ENCODE measurements at places on chromosomes 5 and 9. TPM values are rescaled to one million over a fixed set of nuclear protein-coding genes. Genes with fewer than 3 reads are reported as not detected.

- no peak for DNase-seq
These were observed 240.8 kb downstream of the NPR3 start for GRCh38 chr5:32951878-32952277.

IL13 gene
- not detected for total RNA-seq

- no peak for DNase-seq
These were observed 216.9 kb downstream of the GLIS3 start for GRCh38 chr9:4082948-4083347.

DNA sequence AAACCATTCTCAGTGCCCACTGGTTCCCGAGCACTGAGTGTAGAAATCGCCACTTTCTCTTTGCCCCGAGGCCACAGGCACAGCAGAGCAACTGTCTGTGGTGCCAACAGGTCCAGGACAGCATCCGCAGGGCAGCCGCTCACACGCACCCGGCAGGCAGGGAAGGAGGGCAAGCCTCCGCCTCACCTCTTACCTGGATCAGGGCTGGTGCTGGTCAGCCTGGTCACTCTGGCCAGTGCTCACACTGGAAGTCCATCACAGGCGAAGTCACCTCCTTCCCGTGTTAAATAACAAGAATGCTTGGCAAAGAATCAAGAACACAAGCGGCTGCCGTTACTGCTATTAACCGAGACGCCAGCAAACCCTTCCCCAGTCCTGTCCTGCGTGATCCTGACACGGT, 13.7 kb downstream of the DIPK1B start:
- DNase-seq = no peak

FST gene
- not detected for total RNA-seq

DNA sequence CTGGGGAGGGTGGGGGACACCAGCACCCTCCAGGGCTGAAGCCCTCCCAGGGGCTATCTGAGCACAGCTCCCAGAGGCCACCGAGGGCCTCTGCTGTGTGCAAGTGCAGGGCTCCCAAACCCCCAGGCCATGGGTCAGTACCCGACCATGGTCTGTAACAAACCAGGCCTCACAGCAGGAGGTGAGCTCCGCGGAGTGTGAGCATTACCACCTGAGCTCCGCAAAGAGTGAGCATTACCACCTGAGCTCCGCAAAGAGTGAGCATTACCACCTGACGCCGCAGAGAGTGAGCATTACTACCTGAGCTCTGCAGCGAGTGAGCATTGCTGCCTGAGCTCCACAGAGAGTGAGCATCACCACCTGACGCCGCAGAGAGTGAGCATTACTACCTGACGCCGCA, 152.9 kb upstream of the IRX2 start:
- DNase-seq = no peak

PTGR1 gene
- 39.8 TPM for total RNA-seq

CCDC183 gene
- 9.0 TPM for total RNA-seq

- no peak for DNase-seq
These were observed 8.8 kb upstream of the NEK6 start for GRCh38 chr9:124248960-124249359.

- no peak for DNase-seq
These were observed 547.0 kb upstream of the COX7C start for GRCh38 chr5:86070719-86071118.

GRCh38 chr9:77013206-77013931, 6.1 kb upstream of the FOXB2 start:
- DNase-seq = no peak

DNA sequence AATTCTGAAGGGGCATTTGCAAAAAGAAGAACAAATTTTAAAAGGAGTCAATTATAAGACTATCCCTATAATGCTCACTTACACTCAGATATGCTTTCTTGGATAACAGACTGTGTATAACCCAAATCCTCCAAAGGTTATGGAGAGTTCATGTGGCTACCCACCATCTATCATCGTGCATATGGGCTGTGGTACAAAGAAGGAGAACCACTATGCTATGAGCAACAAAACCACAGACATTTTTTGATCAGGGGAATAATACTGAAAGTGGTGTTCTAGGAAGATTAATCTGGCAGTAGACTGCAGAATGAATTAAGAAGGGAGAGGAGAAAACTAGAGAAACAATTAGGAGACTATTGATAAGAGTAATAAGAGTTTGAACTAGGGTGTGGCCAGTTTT, 16.8 kb downstream of the NR3C1 start:
- no peak for DNase-seq

DNA sequence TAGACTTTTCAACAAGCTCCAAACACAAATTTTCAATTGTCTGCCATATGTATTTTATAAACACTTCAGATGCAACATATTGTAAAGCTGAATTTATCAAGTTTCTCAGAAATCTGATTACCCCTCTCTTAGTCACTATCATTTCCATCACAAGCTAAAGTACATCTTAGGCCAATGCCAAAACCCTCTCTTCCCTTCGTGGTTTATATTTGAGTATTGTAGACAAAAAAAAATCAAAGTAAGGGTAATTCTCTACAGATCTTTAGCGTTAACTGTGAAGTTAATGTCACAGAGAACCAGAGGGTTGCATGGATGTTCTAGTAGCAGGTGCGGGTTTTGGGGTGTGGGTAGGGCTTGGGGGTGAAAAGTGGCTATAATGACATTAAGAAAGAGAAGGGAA, 387.7 kb upstream of the PTGER4 start:
- DNase-seq = no peak

KCNN2 gene
- total RNA-seq = not detected

- no peak for DNase-seq
These were observed 133.9 kb upstream of the SPEF2 start for GRCh38 chr5:35483780-35484179.

GRCh38 chr5:155651-156410, 35.5 kb upstream of the LRRC14B start:
- DNase-seq = no peak

DNA sequence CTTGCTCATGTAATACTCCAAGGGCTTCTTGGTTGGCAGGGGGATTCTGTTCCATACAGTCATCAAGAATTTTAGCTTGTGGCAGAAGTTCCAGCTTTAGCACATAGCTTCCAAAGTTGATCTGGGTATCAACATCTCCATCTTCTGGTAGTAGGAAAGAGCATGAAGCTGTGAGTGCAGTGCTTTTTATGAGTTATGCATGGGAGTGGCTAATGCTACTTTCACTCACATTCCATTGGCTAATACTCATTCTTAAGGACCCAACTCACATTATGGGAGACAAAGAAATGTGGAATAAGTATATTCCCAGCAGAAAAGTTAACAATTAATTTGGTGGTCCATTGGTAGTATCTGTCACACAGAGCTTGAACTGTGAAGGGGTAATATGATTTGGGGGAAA, 194.2 kb upstream of the CHD1 start:
- DNase-seq = no peak

- DNase-seq = peak; percentile 45
These were observed 354 bp downstream of the NCBP1 start for GRCh38 chr9:97633859-97634490.

DNA sequence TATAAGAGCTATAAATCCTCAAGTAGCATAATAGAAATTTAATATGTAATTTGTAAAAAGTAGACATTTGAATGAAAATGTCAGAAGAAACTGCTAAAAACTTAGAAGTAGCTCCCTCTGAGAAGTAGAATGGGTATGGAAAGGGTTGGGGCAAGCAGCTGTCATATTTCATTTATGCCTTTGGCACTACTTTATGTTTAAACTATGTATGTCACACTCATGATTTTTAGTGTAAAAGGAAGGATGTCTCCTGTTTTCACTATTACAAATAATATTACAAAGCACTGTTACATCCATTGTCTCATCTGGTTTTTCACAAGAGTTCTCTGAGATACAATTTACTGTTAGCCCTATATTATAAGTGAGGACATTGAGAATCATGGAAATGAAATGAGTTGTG, 96.3 kb upstream of the ZNF462 start:
- no peak for DNase-seq

GRCh38 chr9:121946465-121946864, 146.6 kb downstream of the TTLL11 start:
- no peak for DNase-seq

- DNase-seq = peak; percentile 16
These were observed 69.0 kb downstream of the TRIO start for GRCh38 chr5:14211818-14212803.

DNA sequence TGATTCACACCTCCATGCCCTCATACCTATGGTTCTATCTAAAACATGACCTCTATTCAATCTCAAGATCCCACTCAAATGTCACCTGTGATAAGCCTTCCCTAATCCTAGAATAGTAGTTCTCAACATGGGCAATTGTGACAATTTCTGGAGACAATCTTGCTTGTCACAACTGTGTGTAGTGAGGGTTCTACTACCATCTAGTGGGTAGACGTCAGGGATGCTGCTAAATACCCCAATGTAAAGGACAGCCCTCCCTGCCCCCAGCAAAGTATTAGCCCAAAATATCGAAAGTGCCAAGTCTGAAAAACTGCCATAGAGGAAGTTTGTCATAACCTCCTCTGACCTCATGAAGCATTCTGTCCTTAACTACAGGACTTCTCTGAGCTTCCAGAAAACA, 32.0 kb downstream of the TBCA start:
- DNase-seq = no peak

DNA sequence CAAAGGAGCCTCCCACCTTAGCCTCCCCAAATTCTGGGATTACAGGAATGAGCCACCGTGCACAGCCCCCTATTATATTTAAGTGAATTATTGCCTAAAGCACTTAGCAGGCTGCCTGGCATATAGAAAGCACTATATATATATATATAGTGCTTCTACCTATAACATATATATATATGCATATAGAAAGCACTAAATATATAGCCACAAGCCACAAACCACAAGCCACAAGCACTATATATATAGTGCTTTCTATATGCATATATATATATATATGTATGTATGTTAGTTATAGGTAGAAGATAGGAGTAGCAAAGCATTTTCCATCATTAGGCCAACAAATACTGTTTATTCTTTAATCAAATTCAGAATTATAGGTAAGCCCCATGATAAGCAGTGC, 185.8 kb downstream of the CWC27 start:
- DNase-seq = no peak

- no peak for DNase-seq
These were observed 279.6 kb downstream of the ARRDC3 start for GRCh38 chr5:91103353-91104061.
